ENCODE measurements at places on chromosomes 4 and X.
A peak's percentile ranks its signal among the peaks of the same experiment; 100 is the strongest.

DNA sequence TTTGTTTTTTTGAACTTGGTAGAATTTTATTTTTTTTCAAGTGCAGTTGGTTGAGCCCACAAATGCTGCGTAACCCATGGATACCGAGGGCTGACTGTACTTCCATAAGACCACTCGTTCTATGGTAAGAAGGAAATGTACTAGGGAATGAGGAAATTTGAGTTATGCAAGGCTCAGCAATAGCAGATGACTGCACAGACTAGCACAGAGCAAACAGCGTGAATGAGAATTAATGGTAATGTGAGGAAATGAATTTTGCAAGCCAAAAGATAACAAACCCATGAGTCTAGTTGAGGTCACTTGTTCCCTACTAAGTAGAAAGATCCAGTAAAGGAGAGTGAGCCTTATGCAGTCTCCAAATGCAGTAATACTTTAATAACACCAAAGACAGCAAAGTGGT is 17.4 kb downstream of the GSPT2 start:
- no peaks in the 10 kb centered on the region for H3K4me1 ChIP-seq
- no peak overlapping the region for H3K4me3 ChIP-seq
- no peak overlapping the region for H3K27ac ChIP-seq
- H3K36me3 ChIP-seq = no peaks in the 10 kb centered on the region
- no peak for DNase-seq

DNA sequence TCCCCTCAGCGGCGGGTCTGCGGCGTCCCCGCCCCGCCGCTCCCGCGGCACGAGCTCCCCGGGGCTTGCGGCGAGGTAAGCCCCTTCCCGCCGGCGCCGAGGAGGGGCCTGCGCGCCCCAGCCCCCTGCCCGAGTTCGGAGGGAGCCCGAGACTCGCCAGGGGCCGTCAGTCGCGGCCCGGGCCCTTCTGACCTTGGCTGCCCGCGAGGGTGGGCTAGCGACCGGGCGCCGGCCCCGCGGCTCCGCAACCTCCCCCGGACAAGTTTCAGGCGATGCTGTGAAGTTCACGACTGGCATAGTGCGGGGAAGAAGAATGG is 554 bp downstream of the CDKL5 start:
- DNase-seq = no peak
- H3K27me3 ChIP-seq = no peaks in the 10 kb centered on the region
- no peaks in the 10 kb centered on the region for H3K36me3 ChIP-seq
- peak overlapping the region; percentile 64 for H3K4me3 ChIP-seq
- peaks cover 2% of the 10 kb centered on the region for H3K4me1 ChIP-seq

GRCh38 chrX:132875650-132876522 is 82.5 kb downstream of the HS6ST2 start:
- DNase-seq = no peak
- no peaks in the 10 kb centered on the region for H3K27me3 ChIP-seq
- no peak overlapping the region for H3K27ac ChIP-seq
- no peaks in the 10 kb centered on the region for H3K4me1 ChIP-seq
- no peak overlapping the region for H3K4me3 ChIP-seq
- no peaks in the 10 kb centered on the region for H3K36me3 ChIP-seq

DNA sequence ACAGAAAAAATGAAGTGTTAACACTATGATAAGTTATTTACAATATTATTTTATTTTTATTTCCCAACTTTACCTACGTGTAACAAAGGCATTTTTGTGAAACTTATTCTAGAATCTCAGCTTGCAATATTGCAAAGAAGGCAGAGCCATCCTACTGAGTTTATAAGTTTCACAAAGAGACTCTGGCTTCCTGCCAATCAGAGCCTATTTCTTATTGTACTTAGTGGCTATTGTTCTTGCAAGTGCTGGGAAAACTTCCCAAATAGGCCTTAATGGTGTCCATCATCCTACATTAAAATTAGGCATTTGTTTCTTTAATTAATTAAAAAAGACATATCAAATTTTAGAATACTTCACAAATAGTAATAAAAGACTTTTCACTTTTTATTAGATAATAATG is 233.2 kb downstream of the EPHA5 start:
- no peak overlapping the region for H3K27ac ChIP-seq
- no peaks in the 10 kb centered on the region for H3K4me1 ChIP-seq
- no peaks in the 10 kb centered on the region for H3K27me3 ChIP-seq

GRCh38 chrX:108396188-108396891 is 41.9 kb downstream of the COL4A6 start:
- no peak overlapping the region for H3K4me3 ChIP-seq
- H3K27me3 ChIP-seq = no peaks in the 10 kb centered on the region
- H3K4me1 ChIP-seq = no peaks in the 10 kb centered on the region
- no peaks in the 10 kb centered on the region for H3K36me3 ChIP-seq

DNA sequence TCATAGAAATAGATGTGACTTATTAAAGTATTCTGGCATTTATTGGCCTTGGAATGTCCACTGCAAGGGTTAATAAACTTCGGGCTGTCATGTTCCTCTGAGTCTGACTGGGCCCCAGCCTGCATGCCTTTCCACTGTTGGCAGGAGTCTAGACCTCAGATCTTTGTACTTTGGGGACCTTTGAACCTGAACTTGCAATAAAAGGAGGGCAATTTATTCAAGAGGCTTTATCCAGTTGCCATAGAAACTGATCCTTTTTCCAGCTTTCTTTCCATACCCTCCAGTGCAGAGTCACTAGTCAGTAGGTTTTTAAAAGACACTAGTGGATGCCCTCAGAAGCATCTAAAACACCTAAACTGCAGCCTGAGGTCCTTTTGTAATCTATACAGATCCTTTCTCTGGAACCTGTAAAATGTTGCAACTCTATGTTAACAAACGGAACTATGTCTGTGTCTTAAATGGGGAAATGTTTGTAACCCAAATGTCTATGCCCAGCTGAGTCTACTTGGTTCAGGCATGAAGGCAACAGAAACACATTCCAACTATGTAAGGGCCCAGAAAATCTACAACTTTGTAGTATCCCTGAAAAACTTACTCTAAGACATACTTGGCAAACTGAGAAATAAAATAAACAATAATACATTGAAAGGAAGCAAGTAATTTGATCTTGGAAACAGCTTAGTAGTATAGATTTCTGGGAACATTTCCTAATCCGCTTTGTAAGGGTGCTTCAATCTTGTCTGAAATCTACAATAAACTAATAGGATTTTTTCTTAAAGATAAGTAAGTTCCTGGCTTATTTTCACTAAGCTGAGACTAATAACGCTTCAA is 41.5 kb downstream of the SOWAHB start:
- no peaks in the 10 kb centered on the region for H3K36me3 ChIP-seq
- no peak overlapping the region for H3K4me3 ChIP-seq
- H3K27ac ChIP-seq = no peak overlapping the region
- H3K27me3 ChIP-seq = no peaks in the 10 kb centered on the region
- DNase-seq = no peak

- no peaks in the 10 kb centered on the region for H3K27me3 ChIP-seq
- no peaks in the 10 kb centered on the region for H3K36me3 ChIP-seq
- DNase-seq = no peak
- H3K27ac ChIP-seq = no peak overlapping the region
- no peak overlapping the region for H3K4me3 ChIP-seq
These were observed 154.6 kb upstream of the FAT1 start for GRCh38 chr4:186878203-186878776.

DNA sequence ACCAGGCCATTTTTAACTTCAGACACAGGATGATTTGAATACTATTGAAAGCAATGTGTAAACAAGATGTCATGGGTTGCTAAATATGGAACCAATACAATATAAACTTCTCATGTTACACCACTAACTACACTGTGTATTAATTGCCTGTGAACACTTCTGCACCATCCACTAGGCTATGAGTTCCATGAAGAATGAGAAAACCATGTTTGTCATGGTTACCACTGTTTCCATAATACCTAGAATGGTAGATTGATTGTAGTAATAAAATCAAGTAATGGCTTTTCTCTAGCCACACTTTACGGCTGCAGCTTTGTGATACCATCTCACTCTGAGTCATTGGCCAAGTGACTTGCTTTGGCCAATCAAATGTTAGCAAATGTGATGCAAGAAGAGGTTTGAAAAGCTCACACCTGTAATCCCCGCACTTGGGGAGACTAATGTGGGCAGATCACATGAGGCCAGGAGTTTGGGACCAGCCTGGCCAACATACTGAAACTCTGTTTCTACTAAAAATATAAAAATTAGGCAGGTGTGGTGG is 19.9 kb upstream of the CYBB start:
- peaks cover 14% of the 10 kb centered on the region for H3K4me1 ChIP-seq
- no peak overlapping the region for H3K27ac ChIP-seq
- no peak for DNase-seq
- H3K4me3 ChIP-seq = no peak overlapping the region

DNA sequence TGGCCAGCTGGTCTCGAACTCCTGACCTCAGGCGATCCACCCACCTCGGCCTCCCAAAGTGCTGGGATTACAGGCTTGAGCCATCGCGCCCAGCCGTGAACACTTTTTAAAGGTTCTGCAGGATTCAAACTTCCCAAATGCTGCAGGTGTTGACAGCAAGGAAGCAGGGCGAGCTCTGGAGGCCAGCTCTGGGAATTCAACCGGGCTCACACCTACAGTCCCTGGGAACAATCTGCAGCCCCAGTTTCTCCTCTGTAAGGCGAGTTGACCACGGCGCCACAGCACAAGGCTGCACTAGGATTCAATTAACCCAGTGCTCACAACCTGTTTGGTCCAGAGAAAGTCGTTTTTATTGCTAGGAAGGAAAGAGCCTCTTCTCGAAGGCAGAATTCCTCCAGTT is 1.6 kb downstream of the MTNR1A start:
- H3K27me3 ChIP-seq = no peaks in the 10 kb centered on the region
- no peaks in the 10 kb centered on the region for H3K4me1 ChIP-seq
- no peak overlapping the region for H3K4me3 ChIP-seq
- no peak for DNase-seq
- H3K36me3 ChIP-seq = no peaks in the 10 kb centered on the region
- H3K27ac ChIP-seq = no peak overlapping the region

- no peak overlapping the region for H3K4me3 ChIP-seq
- no peaks in the 10 kb centered on the region for H3K4me1 ChIP-seq
- H3K36me3 ChIP-seq = no peaks in the 10 kb centered on the region
These were observed 40.4 kb upstream of the MAPK10 start for GRCh38 chr4:86400216-86400615.

- H3K27ac ChIP-seq = no peak overlapping the region
- no peaks in the 10 kb centered on the region for H3K36me3 ChIP-seq
- DNase-seq = no peak
- no peaks in the 10 kb centered on the region for H3K4me1 ChIP-seq
- H3K4me3 ChIP-seq = no peak overlapping the region
- no peaks in the 10 kb centered on the region for H3K27me3 ChIP-seq
These were observed 1.9 kb upstream of the ASB9 start for GRCh38 chrX:15271757-15272156.

- no peak overlapping the region for H3K4me3 ChIP-seq
- H3K36me3 ChIP-seq = no peaks in the 10 kb centered on the region
These were observed 22.6 kb downstream of the RNF212 start for GRCh38 chr4:1090465-1091440.

GRCh38 chr4:146193628-146194027 is 18.1 kb downstream of the LSM6 start:
- H3K36me3 ChIP-seq = peaks cover 5% of the 10 kb centered on the region
- DNase-seq = no peak
- H3K4me1 ChIP-seq = no peaks in the 10 kb centered on the region
- no peak overlapping the region for H3K4me3 ChIP-seq
- no peak overlapping the region for H3K27ac ChIP-seq

GRCh38 chr4:112063260-112063659 is 82.0 kb upstream of the FAM241A start:
- no peaks in the 10 kb centered on the region for H3K4me1 ChIP-seq
- no peak overlapping the region for H3K27ac ChIP-seq
- DNase-seq = no peak
- H3K4me3 ChIP-seq = no peak overlapping the region

GRCh38 chr4:181737744-181738143 is 505.5 kb upstream of the TENM3 start:
- H3K4me1 ChIP-seq = no peaks in the 10 kb centered on the region
- no peaks in the 10 kb centered on the region for H3K27me3 ChIP-seq
- DNase-seq = no peak
- no peak overlapping the region for H3K27ac ChIP-seq
- no peak overlapping the region for H3K4me3 ChIP-seq

DNA sequence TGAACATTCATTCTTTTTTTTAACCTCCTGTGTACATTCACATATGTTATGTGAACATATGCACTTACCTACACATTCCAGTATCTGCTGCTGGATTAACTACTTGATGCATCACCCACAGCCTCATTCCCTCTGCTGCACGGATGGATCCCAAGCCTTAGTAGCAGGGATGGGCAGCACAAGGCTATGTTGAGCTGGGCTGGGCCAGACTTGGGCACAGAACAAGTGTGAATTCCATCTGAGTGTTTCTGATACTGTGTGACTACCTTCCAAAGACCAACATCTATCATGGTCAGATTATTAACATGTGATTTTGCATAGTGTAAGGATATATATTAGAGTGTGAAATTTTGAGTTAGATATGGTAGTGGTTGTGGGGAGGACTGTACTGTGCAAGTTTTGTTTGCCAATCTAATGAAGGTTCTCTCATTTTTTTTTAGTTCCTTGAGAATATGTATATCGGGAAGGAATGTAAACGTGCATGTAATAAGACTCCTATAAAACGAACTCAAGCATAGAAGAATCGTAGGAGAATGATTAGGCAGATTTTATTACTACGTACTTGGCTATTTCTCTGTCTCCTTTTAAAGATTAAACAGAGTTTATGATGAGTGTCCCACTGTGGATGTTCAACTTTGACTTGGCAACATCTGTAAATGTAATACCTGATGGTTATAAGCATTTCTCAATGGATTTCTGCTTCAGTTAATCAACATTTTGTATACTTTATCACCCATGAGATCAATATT is 23.4 kb upstream of the STBD1 start:
- no peak overlapping the region for H3K4me3 ChIP-seq
- H3K27me3 ChIP-seq = no peaks in the 10 kb centered on the region
- no peaks in the 10 kb centered on the region for H3K36me3 ChIP-seq
- no peak overlapping the region for H3K27ac ChIP-seq
- no peaks in the 10 kb centered on the region for H3K4me1 ChIP-seq

- no peak overlapping the region for H3K4me3 ChIP-seq
- H3K4me1 ChIP-seq = no peaks in the 10 kb centered on the region
- DNase-seq = no peak
These were observed 53.3 kb downstream of the RFC1 start for GRCh38 chr4:39312816-39313215.

- H3K4me3 ChIP-seq = no peak overlapping the region
- no peaks in the 10 kb centered on the region for H3K4me1 ChIP-seq
- no peak for DNase-seq
- no peaks in the 10 kb centered on the region for H3K27me3 ChIP-seq
These were observed 24.4 kb downstream of the PJA1 start for GRCh38 chrX:69140837-69141236.

DNA sequence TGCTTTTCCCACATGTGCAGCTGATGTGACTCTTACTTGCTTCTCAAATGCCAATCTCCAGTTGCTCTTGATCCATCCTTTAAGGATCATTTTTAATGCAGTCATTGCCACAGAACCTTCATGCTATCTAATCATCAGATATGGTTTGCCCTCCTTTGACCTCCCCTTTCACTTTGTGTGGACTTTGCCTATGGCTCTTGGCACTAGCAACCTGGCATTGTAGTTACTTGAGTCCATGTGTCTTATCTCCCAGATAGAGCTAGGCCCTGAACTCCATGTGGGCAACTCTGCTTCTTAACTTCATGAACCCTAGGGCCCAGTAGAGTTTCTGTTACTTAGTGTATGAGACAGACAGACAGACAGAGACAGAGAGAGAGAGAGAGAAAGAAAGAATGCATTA is 41.6 kb downstream of the MTM1 start:
- no peaks in the 10 kb centered on the region for H3K27me3 ChIP-seq
- H3K36me3 ChIP-seq = no peaks in the 10 kb centered on the region
- no peaks in the 10 kb centered on the region for H3K4me1 ChIP-seq
- no peak overlapping the region for H3K4me3 ChIP-seq
- DNase-seq = no peak
